ENCODE measurements at places on chromosomes 12 and 14.

- no peak for DNase-seq
- H3K36me3 ChIP-seq, result no peaks in the 10 kb centered on the region
Measured at GRCh38 chr12:65084579-65084978, 36.5 kb downstream of the WIF1 start.

- no peaks in the 10 kb centered on the region for H3K36me3 ChIP-seq
- no peak overlapping the region for H3K27ac ChIP-seq
- no peak for DNase-seq
- H3K4me1 ChIP-seq, result no peaks in the 10 kb centered on the region
- peaks cover 2% of the 10 kb centered on the region for H3K27me3 ChIP-seq
- no peak overlapping the region for H3K4me3 ChIP-seq
Measured at GRCh38 chr12:118841588-118841987, 139.8 kb upstream of the SRRM4 start.

- no peak overlapping the region for H3K27ac ChIP-seq
- peaks cover 21% of the 10 kb centered on the region for H3K36me3 ChIP-seq
- H3K27me3 ChIP-seq, result no peaks in the 10 kb centered on the region
- H3K4me3 ChIP-seq, result no peak overlapping the region
Measured at GRCh38 chr14:75464626-75465025, 36.8 kb downstream of the JDP2 start.

- H3K36me3 ChIP-seq, result peaks cover 20% of the 10 kb centered on the region
- H3K4me1 ChIP-seq, result peaks cover 2% of the 10 kb centered on the region
- H3K4me3 ChIP-seq, result no peak overlapping the region
- H3K27ac ChIP-seq, result peak overlapping the region; percentile 53
- DNase-seq, result no peak
- H3K27me3 ChIP-seq, result no peaks in the 10 kb centered on the region
Measured at GRCh38 chr12:132111654-132112304, 32.3 kb downstream of the DDX51 start.

DNA sequence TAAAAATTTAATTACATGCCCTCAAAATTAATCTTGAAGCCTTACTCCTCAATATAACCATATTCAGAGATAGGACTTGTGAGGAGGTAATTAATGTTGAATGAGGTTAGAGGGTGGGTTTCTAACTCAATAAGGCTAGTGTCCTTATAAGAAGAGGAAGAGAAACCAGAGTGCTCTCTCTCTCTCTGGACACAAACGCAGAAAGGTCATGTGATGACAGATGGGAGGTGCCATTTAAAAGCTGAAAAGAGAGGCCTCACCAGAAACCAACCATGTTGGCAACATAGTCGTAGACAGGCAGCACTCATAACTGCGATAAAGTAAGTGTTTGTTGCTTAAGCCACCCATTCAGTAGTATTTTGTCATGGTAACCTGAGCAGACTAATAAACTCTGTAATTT is 378.5 kb upstream of the LMO3 start:
- H3K36me3 ChIP-seq, result no peaks in the 10 kb centered on the region
- no peak overlapping the region for H3K4me3 ChIP-seq
- H3K4me1 ChIP-seq, result no peaks in the 10 kb centered on the region

DNA sequence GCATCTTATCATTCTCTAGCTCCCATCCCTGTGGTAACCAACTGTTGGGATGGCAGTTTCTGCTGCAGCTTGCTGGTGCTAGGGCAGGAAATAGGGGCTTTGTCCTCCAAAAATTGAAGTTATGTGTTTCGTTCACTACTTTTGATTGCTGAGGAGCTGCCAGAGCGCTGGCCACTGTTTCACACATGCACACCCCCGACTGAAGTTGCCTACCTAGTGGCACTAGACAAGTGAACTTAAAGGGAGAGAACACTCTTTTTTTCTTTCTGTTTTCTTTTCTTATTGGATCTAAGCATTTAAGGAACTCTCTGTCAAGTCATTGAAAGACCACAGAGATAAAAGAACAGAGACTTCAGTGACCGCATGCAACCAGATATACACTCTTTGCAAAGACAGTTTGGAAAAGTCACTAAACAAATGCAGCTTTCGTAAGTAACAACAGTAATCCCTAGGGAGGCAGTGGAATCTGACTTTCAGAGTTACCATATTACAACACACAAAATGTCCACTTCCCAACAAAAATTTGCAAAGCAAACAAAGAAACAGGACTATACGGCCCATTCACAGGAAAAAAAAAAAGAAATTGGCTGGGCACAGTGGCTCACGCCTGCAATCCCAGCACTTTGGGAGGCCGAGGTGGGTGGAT is 12.0 kb downstream of the TFCP2 start:
- H3K4me3 ChIP-seq, result no peak overlapping the region
- peaks cover 26% of the 10 kb centered on the region for H3K4me1 ChIP-seq

DNA sequence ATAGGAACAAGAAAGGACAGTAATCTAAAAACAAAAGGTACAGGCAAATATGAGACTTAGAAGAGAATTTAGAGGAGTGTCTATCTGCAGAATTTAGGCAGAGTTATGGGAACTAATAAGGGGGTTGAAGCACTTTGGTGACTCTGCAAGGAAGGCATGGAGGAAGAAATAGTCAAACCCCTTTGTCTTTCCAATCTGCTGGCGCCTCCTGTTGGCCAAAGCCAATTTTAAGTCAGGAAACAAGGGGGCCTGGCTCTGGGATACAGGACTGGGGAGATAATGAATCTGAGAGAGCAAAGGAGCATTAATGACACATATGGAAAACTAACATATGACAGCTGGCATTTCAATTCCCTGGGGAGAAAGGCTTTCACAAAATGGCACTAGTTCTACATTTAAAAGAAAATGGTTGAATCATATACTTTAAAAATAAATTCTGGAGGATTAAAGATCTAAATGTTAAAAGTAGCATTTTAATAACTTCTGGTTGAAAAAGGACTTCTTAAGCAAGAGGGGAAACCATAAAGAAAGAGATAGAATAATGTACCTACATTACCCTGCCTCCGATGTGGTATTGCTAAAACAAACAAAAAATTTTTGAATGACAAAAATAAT is 48.5 kb upstream of the CSRP2 start:
- peaks cover 7% of the 10 kb centered on the region for H3K27me3 ChIP-seq
- H3K27ac ChIP-seq, result no peak overlapping the region
- DNase-seq, result no peak
- no peaks in the 10 kb centered on the region for H3K36me3 ChIP-seq

DNA sequence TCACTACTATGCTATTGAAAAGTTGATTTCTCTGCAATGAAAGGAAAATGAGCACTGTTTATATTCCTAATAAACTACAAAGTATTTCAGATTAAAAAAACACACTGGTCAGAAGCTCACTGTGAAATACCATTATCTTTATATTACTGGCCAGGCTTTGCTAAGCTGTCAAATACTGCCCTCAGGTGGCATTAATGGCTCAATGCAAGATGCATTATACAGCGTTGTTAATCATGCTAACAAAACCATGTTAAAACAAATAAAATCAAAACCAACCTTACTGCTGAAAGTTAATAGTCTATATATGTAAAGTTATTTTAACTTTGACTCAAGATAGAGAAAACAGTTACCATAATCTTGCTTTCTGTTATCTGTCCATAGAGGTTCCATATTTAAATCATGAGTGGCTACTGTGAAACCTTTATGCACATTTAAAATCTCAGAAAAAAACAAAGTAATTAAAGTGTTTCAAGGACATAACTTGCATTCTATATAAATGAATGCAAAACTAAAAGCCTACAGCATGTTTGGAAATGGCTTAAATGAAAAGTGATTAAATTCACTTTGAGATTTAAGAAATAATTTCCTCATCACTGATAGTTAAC is 121.7 kb downstream of the RALGAPA1 start:
- H3K4me3 ChIP-seq, result no peak overlapping the region
- DNase-seq, result no peak
- H3K36me3 ChIP-seq, result peaks cover 12% of the 10 kb centered on the region
- no peaks in the 10 kb centered on the region for H3K27me3 ChIP-seq
- no peak overlapping the region for H3K27ac ChIP-seq

GRCh38 chr14:28744126-28744525 is 22.5 kb upstream of the FOXG1 start:
- no peak overlapping the region for H3K4me3 ChIP-seq
- H3K27ac ChIP-seq, result no peak overlapping the region
- H3K4me1 ChIP-seq, result no peaks in the 10 kb centered on the region
- no peaks in the 10 kb centered on the region for H3K36me3 ChIP-seq
- DNase-seq, result no peak
- no peaks in the 10 kb centered on the region for H3K27me3 ChIP-seq

DNA sequence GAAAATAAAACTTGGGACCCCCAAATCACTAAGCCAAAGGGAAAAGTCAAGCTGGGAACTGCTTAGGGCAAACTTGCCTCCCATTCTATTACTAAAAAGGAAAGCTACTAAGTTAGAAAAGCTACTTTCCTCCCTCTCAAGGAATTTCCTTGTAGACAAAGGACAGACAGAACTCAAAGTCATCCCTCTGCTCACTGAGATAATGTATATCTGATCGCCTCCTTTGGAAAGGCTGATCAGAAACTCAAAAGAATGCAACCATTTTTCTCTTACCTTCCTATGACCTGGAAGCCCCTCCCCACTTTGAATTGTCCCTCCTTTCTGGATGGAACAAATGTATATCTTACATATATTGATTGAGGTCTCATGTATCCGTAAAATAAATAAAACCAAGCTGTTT is 190.5 kb upstream of the DCN start:
- peaks cover 3% of the 10 kb centered on the region for H3K27me3 ChIP-seq
- no peak overlapping the region for H3K4me3 ChIP-seq
- no peak overlapping the region for H3K27ac ChIP-seq
- H3K36me3 ChIP-seq, result no peaks in the 10 kb centered on the region
- H3K4me1 ChIP-seq, result peaks cover 8% of the 10 kb centered on the region
- DNase-seq, result no peak

GRCh38 chr14:73903028-73903427 is 16.4 kb downstream of the ZNF410 start:
- DNase-seq, result no peak
- peaks cover 27% of the 10 kb centered on the region for H3K36me3 ChIP-seq
- no peak overlapping the region for H3K27ac ChIP-seq
- H3K27me3 ChIP-seq, result no peaks in the 10 kb centered on the region

GRCh38 chr14:98259881-98260280 is 1012.1 kb downstream of the BCL11B start:
- DNase-seq, result no peak
- H3K36me3 ChIP-seq, result peaks cover 2% of the 10 kb centered on the region
- H3K27me3 ChIP-seq, result peaks cover 3% of the 10 kb centered on the region

DNA sequence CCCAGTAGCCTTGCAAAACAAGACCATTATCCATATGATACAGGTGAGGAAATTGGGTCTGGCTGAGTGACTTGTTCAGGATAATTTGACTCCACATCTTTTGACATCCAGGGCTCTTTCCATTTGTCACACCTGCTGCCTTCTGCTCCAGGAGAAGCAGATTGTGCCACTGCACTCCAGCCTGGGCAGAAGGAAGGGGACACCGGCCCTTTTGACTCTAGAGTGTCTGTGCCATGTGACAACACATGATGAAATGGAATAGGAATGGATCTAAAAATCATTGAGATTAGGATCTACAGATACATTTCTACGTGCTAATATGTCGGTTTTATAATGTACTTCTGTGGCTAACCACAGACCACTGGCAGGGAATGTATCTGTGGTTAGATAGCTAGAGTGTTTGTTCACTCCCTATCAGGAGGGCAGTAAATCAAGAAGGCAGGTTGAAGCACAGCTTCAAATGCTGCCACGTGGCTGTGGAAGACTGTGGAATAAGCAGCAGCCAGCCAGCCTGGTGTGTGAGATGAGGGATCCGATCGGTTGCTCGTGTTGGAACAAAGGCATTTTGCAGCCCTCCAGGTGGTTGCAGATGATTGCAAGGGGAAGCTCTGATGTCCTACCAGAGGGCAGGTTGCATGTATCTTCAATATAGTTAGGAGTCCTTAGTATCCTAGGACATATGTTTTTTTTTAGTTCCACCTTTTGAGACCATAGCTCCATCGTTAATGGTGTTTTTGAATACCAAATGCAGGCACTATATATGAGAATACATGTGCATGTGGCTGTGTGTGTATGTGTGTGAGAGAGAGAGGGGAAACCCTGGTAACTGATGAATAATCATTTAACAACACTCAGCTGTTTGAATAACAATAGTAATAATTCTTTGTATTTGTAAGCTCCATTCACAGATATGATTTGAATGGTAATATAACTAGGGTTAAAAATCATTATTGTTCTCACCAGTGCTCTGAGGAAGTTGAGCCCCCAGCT is 28.6 kb downstream of the EML1 start:
- no peak overlapping the region for H3K4me3 ChIP-seq
- H3K4me1 ChIP-seq, result no peaks in the 10 kb centered on the region
- H3K36me3 ChIP-seq, result no peaks in the 10 kb centered on the region
- no peak overlapping the region for H3K27ac ChIP-seq

DNA sequence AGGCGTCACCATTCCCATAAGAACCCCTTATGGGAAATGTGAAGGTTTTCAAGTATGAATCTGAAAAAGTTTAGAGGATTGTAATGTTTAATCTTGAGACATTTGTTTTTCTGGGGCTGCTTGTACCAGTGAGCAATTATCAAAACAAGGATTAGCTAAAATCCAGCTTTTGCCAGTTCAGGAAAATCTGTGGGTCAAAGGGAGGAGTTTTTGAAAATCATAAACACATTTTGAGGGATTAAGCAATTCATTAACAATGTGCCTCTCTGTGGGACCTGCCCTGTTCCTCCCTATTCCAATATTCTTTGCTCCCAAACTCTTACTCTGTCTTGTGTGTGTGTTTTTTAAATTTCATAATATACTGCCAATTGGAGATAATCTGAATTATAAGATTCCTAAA is 11.7 kb upstream of the DAAM1 start:
- no peak for DNase-seq
- H3K27me3 ChIP-seq, result peaks cover 2% of the 10 kb centered on the region
- no peak overlapping the region for H3K27ac ChIP-seq
- H3K4me1 ChIP-seq, result peaks cover 8% of the 10 kb centered on the region
- peaks cover 2% of the 10 kb centered on the region for H3K36me3 ChIP-seq

GRCh38 chr14:100409651-100410050 is 86.5 kb downstream of the SLC25A47 start:
- no peak for DNase-seq
- peaks cover 14% of the 10 kb centered on the region for H3K4me1 ChIP-seq
- no peak overlapping the region for H3K4me3 ChIP-seq
- no peak overlapping the region for H3K27ac ChIP-seq
- H3K27me3 ChIP-seq, result no peaks in the 10 kb centered on the region
- H3K36me3 ChIP-seq, result no peaks in the 10 kb centered on the region

- H3K27me3 ChIP-seq, result no peaks in the 10 kb centered on the region
- peaks cover 17% of the 10 kb centered on the region for H3K36me3 ChIP-seq
- peak overlapping the region; percentile 96 for H3K27ac ChIP-seq
- peaks cover 40% of the 10 kb centered on the region for H3K4me1 ChIP-seq
- peak; percentile 57 for DNase-seq
- H3K4me3 ChIP-seq, result peak overlapping the region; percentile 96
Measured at GRCh38 chr12:31589904-31590641, 863 bp downstream of the DENND5B start.

- no peak for DNase-seq
- H3K27ac ChIP-seq, result no peak overlapping the region
- H3K4me3 ChIP-seq, result no peak overlapping the region
- peaks cover 14% of the 10 kb centered on the region for H3K4me1 ChIP-seq
- peaks cover 8% of the 10 kb centered on the region for H3K36me3 ChIP-seq
- H3K27me3 ChIP-seq, result no peaks in the 10 kb centered on the region
Measured at GRCh38 chr12:24352363-24352762, 402.9 kb upstream of the SOX5 start.

All from memory B cell (primary cell).